ENCODE measurements at places on chromosomes 2 and 18.

DNA sequence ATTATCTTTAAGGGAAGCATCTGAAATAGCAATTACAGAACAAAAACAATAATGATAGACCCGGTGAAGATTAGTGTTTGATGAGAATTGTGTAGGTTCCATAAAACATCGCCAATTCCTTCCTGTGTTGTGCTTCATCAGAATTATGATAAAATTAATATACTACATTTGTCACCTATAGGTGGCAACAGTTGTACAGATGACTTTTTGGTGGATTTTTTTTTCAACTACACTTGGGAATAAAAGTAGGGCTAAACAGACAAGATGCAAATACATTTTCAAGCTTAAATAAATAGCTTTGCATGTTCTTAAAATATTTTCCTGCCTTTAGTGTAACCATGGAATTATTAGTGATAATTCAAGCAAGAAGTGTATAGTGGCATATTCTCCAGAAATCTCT, 7.0 kb upstream of the LYPD1 start:
- no peak for DNase-seq

- no peak for DNase-seq
Observed at GRCh38 chr18:79823120-79823519, 25.4 kb downstream of the KCNG2 start.

DNA sequence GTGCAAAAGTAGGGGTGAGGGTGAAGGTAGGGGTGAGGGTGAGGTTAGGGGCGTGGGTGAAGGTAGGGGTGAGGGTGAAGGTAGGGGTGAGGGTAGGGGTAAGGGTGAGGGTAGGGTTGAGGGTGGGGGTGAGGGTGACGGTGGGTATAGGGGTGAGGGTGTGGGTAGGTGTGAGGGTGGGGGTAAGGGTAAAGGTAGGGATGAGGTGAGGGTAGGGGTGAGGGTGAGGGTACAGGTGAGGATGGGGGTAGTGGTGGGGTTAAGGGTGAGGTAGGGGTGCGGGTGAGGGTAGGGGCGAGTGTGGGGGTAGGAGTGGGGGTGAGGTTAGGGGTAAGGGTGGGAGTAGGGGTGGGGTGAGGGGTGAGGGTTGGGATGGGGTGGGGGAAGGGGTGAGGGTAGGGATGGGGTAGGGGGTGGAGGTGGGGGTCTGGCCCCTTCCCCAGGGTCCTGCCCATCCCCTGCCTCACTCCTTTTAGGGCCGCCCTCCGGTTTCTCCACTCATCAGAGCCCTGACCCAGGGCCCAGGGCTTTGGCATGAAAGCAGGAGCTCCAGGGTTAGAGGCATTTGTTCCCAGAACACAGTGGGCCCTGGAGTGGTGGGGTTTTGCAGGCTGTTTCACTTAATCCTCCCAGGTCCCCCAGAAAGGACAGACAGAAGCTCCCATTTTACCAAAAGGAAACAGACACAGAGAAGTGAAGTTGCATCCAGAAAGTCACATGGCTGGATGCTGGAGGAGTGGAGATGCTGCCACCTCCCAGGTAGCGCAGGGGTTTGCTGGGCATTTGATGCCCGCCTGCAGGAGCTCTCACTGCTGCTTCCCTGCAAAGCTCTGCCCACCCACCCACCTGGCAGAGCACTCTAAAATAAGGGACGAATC, 26.9 kb downstream of the SNORC start:
- DNase-seq, result no peak

DNA sequence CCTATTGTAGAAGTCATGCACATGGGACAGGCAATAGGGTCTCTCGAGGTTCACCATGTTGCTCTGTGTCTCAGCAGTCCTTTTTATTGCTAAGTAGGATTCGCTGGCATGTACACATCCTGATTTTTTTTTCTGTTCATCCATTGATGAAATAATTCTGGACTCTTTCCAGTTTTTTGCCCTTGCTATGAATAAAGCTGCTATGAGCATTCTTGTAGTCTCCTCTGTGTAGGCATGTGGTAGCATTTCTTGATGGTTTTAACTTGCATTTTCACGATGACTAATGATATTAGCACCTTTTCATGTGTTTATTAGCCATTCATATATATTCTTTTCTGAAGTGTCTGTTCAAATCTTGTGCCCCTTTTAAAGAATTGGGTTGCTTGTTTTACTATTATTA, 65.8 kb upstream of the EDAR start:
- no peak for DNase-seq

- DNase-seq, result no peak
Observed at GRCh38 chr2:174336501-174337336, 2.0 kb downstream of the SP9 start.

GRCh38 chr18:31591628-31592027, at the start of gene TTR:
TTR (plus strand) TSS chr18:31591877; CDS start chr18:31591903, 26 bp downstream.
- DNase-seq, result no peak

- DNase-seq, result peak; percentile 36
Observed at GRCh38 chr18:63131106-63131958, 188.2 kb downstream of the BCL2 start.

GRCh38 chr2:152400607-152401214, 65.7 kb downstream of the FMNL2 start:
- no peak for DNase-seq

- DNase-seq, result no peak
Observed at GRCh38 chr2:1546901-1547300, 133.6 kb downstream of the TPO start.

DNA sequence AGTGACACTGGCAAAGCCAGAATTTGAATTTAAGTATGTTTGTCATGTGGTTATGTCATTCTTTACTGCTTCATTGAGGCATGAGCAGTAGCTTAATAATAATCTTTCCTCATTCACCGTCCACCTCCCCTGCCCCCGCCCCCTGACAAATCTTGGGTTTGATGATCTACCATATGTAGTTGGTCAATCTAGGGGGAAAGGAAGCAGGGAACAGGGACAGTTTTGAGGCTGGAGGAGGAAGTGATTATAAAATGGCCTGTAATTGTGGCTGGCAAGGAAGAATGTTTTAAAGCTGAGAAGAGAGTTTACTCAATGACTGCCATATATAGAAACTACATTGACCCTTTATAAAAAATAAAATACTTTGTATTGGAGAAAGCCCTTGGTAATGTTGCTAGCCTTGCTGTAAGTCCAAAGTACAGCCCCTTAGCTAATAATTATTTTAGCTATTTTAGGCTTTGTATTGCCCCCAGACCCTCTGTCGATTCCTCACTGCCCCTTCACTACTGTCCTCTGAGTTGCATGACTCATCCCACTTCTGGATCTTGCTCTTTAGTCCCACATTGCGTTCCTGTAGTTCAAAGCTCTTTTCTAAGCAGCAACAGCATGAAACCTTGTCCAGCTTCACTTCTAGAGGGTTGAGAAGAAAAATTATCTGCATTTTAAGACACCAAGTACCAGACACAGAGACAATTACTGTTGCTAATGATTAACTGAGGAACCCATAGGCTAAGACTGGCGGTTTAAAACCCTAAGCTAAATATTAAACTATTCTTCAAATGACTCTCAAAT, 38.4 kb downstream of the PELI1 start:
- DNase-seq, result no peak

DNA sequence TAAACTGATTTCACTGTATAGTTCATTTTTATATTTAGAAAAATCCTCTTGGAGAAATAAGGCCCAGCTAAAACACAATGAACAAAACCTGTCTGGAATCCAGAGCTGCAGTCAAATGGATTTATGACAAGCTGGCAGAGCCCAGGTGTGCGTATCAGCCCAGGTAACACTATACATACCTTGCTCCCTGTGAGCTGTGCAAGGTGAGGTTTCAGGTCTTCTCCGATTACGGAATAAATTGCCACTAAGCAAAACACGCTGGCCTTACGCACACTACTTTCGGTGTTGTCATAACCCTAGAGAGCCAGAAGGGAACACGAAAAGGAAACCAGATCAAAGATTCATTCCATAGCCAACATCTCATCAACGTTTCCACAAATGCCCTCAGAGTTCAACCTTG, 61.9 kb upstream of the TFCP2L1 start:
- no peak for DNase-seq

DNA sequence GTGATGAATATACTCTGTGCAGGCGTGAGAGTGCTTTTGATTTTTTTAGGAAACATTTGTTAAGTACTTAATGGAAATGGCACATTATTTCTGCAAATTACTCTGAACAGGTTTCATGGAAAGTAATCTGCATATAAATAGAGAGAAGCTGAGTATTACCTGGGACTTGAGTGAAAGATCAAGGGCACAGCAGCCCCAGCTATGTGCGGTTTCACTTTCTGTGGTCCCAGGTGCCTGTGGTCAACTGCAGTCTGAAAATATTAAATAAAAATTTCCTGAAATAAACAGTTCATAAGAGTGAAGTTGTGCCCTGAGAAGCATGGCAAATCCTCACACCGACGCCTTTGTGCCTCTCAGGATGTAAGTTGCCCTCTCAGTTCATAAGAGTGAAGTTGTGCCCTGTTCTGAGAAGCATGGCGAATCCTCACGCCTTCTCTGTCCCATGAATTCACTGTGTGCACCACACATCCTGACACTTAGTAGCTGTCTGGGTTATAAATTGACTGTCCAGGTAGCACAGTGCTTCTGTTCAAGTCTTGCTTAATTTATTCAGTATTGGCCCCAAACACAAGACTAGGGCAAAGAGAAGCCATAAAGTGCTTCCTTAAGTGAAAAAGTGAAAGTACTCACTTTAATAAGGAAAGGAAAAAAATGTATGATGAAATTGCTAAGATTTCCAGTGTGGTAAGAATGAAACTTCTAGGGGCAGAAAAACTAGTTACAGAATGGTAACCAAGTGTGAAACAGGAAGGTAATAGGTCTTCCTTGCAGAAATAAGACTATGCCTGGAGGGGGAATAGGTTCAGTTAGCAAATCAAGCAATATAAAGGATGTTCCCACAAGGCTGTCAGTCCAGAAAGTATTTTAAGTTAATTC, 4.3 kb upstream of the SNTG2 start:
- DNase-seq, result no peak

- DNase-seq, result no peak
Observed at GRCh38 chr2:54638103-54638502, 85.4 kb upstream of the EML6 start.

DNA sequence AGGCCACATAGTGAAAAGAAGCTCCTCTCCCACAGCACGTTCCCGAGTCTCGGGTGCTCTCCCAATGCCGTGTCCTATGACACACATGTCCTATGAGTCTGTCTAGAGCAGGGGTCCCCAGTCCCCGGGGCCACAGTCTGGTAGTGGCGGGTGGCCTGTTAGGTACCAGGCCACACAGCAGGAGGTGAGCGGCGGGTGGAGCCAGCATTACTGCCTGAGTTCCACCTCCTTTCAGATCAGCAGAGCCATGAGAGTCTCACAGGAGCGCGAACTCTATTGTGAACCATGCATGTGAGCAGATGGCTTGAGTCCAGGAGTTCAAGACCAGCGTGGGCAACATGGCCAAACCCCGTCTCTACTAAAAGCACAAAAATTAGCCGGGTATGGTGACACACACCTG, 112.6 kb downstream of the ZBTB7C start:
- DNase-seq, result no peak

DNA sequence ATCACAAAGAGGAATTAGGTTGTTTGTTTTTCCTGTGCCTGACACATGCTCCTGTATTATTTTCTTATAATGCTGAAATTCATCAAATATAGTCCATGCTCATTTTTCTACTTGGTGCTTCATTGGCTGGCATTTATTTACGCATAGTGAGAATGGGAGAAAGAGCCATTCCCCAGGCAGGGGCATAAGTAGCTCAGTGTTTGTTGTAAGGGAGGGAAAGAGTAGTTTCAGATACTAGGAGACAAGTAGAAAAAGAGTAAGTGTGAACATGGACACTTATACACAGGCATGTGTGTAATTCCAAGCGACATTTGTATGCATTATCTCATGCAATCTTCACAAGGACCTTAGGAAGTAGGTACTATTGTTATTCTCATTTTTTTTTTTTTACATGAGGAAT, 111.9 kb upstream of the UGP2 start:
- no peak for DNase-seq

GRCh38 chr18:8847900-8848299, 142.5 kb downstream of the MTCL1 start:
- no peak for DNase-seq

DNA sequence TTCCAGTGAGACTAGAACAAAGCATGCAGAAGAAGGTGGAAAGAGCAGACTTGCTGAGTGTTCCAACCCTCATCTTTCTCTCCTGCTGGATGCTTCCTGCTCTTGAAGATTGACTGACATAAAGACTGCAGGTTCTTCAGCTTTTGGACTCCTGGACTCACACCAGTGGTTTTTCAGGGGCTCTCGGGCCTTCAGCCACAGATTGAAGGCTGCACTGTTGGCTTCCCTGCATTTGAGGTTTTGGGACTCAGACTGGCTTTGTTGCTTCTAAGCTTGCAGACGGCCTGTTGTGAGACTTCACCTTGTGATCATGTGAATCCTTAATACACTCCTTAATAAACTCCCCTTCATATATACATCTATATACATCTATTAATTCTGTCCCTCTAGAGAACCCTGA, 20.4 kb downstream of the VRK2 start:
- no peak for DNase-seq

DNA sequence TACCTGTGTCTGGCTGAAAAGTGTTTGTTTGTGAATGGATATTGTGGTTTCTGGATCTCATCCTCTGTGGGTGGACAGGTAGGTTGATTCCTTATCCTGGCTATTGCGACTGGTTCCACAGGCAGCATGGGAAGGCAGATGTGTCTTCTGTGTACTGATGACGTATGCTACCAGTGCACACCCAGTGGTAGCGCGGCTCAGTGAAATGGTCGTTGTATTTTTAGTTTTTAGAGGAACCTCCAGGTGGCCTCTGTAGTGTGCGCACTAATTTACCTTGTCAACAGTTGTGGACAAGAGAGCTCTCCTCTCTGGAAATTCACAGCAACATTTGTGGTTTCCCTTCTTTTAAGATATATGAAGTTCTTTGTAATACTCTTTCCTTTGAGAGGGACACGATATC, 52.5 kb downstream of the CCDC74A start:
- DNase-seq, result no peak

GRCh38 chr2:191863988-191864387, 17.1 kb upstream of the CAVIN2 start:
- no peak for DNase-seq

- no peak for DNase-seq
Observed at GRCh38 chr2:177783835-177784744, 288.5 kb downstream of the PDE11A start.

DNA sequence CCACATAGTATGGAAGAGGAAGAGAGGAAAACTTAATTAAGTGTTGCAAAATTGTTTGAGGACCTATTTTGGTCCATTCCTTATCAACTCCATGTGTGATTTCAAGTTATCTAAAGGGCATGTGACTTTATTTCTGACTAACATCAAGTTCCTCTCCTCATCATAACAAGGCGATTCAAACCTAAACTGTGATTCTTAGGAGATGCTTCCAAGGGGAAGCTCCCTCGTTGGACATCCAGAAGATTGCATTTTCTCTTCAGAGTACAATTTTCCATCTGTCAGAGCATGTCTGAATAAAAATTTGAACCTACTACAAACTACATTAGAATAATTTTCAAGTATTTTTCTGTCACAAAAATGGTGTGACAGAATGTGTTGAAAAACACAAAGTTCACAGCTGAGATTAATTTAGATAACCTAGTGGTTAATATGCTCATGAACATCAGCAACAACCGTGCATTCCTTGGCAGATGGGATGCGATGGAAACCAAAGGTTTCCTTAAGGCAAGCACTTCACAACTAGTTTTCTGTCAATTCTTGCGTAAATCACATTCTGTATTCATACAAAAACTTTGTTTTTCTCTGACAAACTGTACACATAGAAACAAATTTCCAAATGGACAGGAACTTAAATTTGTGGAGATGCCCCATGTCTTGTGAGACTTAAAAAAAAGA, 4.2 kb downstream of the SFT2D3 start:
- DNase-seq, result no peak
